ENCODE measurements at places on chromosomes 4 and X. TPM values are rescaled to one million over a fixed set of nuclear protein-coding genes. Genes with fewer than 3 reads are reported as not detected.
A peak's percentile ranks its signal among the peaks of the same experiment; 100 is the strongest.

DNA sequence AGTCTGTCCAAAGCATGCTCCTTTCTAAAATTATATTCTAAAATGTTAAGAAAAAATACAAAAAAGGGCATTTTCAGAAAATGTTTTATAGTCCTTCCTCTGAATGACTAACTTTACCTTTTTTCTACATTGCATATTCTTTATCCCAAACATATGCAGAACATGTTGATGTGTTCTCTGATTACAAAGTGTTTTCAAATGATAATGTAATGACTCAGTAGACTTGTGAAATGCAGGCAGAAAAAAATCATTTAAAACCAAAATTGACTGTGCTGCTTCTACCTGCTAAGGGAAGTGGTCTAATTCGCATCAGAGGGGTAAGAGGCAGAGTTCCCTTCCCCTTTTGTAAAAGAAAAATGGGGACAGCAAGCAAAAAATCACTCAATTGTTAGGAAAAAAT, 22.7 kb upstream of the YTHDC1 start:
- DNase-seq, result peak; percentile 60

GRCh38 chrX:120536061-120536460, 24.7 kb downstream of the CUL4B start:
- no peak for DNase-seq

- peak; percentile 2 for DNase-seq
Measured at GRCh38 chrX:24899391-24899790, 116.4 kb downstream of the ARX start.

GRCh38 chrX:136202889-136203288, 48.3 kb downstream of the MAP7D3 start:
- peak; percentile 74 for DNase-seq

DNA sequence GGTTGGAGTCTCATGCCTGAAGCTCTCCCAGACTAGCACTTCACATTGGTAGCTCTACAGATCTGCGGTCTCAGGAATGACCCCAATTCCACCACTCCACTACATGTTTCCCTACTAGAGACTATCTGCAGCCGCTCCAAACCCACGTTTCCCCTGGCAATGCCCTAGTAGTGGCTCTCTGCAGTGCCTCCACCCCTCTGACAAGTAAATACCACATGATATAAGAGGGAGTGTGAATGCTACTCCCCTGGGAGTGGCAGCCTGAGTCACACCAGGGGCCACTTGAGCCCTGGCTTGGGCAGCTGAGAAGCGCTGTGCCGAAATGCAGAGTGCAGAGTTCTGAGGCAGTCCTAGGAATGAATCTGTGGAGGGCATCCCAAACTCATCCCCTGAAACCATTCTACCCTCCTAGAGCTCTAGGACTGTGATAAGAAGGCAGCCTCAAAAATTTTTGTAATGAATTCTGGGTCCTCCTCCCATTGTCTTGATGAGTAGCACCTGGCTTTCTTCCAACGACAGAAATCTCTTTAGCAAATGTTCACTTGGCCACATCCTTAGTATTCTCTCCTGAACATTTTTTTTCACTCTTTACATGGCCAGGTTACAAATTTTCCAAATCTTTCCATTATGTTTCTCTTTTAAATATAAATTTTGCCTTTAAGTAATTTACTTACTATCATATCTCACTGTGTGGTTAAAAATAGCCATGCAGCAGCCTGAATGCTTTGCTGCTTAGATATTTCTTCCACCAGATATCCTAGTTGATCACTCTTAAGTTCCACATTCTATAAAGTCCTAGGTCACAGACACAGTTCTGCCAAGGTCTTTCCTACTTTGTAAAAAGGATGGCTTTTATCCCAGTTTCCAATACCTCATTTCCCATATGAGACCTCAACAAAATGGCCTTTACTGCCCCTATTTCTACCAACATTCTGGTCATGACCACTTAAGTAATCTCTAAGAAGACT, 160.2 kb upstream of the CPEB2 start:
- DNase-seq, result no peak

- no peak for DNase-seq
Measured at GRCh38 chr4:174563399-174563798, 41.1 kb upstream of the HPGD start.

- DNase-seq, result peak; percentile 64
Measured at GRCh38 chr4:15506464-15506863, 36.8 kb downstream of the CC2D2A start.

DNA sequence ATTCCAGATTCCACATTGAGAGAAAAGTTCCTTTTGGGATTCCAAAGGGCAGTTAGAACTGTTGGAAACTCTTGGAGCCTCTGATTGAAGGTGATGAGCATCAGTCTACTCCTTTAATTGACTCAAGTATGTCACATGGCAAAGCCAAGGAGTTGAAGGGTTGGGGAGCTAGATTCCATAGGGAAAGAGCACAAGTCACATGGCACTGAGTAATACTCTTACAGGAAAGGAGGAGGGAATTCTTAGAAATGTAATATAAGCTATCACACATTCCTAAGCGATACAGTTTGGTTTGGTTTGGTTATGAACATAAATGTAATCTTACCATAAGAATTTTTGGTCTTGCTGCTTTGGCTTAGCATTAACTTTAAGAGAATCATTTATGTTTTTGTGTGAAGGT, 15.7 kb downstream of the SPCS3 start:
- DNase-seq, result no peak

MAGEA8 gene
- total RNA-seq, result not detected

DDX53 gene
- total RNA-seq, result not detected

GPR173 gene
- 3.3 TPM for total RNA-seq

RAP2C gene
- 22.9 TPM for total RNA-seq

NEK1 gene
- total RNA-seq, result 20.2 TPM

TAF7L gene
- not detected for total RNA-seq
